Non-pigmented ciliary epithelial cell (primary cell): ENCODE measurements at places on chromosomes 6 and 20.

GRCh38 chr20:48766961-48767960, 60.5 kb downstream of the PREX1 start:
- DNase-seq, result no peak

DNA sequence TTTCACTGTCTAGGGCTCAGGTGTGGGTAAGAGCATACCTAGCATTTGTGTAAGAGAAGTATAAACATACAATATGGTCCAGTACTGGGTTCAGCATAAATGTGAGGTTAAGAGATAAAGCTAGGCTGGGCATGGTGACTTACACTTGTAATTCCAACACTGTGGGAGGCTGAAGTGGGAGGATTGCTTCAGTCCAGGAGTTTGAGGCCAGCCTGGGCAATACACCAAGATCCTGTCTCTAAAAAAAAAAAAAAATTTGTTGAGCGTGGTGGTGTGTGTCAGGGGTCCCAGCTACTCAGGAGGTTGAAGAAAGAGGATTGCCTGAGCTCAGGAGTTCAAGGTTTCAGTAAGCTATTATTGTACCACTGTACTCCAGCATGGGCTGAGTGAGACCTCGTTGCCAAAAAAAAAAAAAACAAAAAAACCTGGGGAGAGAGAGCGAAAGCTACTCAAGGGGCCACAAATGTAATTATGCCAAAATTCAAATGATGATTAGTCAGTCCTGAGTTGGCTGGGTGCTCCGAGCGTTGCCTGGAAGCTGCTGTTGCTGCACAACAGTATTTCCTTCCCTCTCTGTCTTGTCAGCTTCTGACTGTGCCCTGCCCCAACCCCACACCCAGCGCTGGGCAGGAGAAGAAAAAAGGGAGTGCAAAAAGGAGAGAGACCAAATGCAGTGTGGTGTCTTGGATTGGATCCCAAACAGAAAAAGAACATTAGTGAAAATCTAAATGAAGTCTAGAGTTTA, 24.0 kb downstream of the CMTR1 start:
- DNase-seq, result peak; percentile 41

DNA sequence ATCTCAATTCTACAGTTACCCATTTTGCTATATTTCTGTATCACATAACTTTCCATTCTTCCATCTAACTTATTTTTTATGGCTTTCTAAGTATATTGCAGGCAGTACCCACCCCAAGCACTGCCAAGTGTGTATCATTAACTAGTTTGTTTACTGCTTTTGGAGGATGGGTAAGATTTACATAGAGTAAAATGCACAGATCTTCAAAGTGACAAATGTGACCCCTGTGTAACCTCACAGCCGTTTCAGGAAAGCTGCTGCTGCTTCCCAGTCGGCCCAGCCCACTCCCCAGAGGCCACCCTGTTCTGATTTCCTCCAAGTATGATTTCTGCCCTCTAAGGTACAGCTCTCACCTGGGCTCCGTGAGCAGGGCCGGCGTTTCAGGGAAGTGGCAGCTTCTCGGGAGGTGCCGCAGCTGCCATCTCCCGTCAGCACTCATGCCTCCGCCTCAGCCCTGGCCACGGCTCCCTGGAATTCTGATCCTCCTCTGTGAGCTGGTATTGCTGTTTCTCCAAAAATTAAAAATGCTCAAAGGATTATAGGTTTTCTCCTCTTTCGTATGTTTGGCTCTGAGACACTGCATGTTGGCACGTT, 15.0 kb upstream of the MAP1LC3A start:
- DNase-seq, result no peak

DNA sequence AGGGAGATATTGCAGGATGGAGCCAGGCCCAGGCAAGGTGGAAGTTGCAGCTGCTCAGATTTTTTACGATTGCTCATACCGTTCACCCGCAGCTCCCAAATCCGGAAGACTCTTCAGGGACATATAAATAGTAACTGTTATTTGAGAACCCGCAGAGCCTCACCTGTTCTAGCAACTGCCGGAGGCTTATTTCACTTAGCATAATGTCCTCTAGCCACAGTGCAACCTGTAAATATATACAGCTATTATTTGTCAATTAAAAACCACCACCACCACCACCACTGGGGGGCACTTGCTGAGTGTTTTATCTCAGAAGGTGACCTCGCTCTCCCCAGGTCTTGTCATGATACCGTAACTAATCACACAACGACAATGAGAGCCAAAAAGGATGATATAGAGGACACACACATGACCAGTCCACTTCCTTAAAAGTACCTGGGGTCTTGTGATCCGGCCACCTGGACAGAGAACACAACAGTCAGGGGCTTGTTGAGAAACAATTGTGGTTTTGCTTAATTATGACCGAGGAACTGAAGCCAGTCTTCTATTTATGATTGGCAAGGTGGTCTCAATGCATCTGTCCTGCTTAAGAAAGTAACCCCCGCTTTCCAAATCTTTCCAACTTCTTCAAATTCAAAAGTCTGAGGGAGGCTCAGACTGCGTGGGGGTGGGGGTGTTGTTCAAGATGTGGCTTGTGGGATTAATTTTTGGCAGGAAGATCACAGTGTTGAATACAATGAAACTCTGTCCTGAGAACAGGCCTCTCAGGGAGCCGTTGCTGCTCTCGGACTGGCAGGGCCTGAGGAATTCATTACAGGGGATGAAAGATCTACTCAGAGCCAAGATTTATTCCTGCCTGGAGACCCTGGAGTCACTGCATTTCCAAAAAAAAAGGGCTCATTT, 107.7 kb upstream of the PRND start:
- no peak for DNase-seq

GRCh38 chr6:124567401-124567800, 394.8 kb upstream of the RNF217 start:
- DNase-seq, result no peak

GRCh38 chr6:39312912-39313525, 1.2 kb downstream of the KCNK17 start:
- no peak for DNase-seq

DNA sequence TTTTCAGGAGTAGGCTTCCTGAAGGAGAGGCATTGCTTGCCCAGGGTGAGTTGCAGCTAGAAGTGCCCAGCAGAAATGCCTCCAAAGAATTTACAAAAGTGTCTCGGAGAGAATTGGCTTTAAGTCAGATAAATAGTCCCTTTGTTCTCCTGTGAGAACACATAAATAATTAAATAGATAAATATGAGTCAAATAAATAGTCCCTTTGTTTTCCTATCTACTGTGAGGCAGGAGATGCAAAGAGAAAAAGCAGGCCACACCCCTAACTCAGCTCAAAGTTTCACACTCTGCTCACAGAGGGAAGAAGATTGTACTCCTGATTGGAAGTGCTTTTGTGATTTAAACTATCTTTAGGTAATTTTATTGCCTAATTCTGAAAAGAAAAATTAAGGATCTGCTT, 180.7 kb upstream of the PRSS16 start:
- no peak for DNase-seq

DNA sequence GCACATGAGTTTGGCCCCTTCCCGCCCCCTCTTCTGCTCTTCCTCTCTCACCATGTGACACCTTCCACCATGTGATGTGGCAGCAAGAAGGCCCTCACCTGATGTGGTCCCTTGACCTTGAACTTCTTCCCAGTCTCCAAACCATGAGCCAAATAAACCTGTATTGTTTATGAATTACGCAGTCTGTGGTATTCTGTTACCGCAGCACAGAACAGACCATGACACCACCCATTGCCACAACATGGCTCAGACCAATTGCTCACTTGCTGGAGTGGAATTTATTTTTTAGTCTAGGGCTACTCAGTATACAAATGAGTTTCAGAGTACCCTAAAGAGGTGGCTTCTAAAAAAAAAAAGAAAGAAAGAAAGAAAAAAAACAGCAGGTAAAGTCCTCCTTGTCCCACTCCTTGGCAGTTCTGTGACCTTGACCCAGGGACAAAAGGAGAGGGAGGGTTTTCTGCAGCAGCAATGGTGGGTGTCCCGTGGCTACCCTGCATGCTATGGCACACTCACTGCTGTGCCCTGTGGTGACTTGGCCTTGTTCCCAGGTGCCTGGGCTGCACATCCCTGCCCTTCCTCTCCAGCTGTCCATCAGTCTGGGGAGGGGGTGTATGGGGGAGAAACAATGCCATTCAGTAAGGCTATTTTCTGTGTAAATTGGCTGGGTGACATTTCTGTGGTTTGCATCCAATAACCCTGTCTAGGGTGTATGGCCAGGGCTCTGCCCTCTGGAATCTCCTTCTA, 5.4 kb upstream of the VSX1 start:
- DNase-seq, result no peak

GRCh38 chr6:27866357-27867050, 45.7 kb downstream of the OR2B2 start:
- DNase-seq, result no peak

GRCh38 chr6:27052731-27053082, 194.8 kb upstream of the PRSS16 start:
- no peak for DNase-seq
